ENCODE measurements at places on chromosomes 4 and X. TPM values are rescaled to one million over a fixed set of nuclear protein-coding genes. Genes with fewer than 3 reads are reported as not detected.

Gene KDM6A
- 18.9 TPM for total RNA-seq

Gene CLDN34
- total RNA-seq = not detected

Gene CFAP99
- total RNA-seq = not detected

Gene MTMR8
- total RNA-seq = 4.1 TPM

Gene FGF5
- total RNA-seq = not detected

Gene RTL3
- total RNA-seq = not detected

Gene ARX
- total RNA-seq = not detected

Gene PROM1
- 0.35 TPM for total RNA-seq

Gene NOX1
- not detected for total RNA-seq

Gene GPR50
- not detected for total RNA-seq

Gene USO1
- 56.7 TPM for total RNA-seq

Gene CDKL5
- total RNA-seq = 1.5 TPM

Gene COL4A5
- not detected for total RNA-seq

Gene USP17L25
- not detected for total RNA-seq

Gene ABCG2
- total RNA-seq = 0.33 TPM

Gene XAGE1A
- total RNA-seq = not detected

Gene CTAG1A
- total RNA-seq = not detected

Gene EMCN
- total RNA-seq = not detected

Gene ERVMER34-1
- total RNA-seq = 0.14 TPM

Gene F8A2
- total RNA-seq = not detected

Gene PITX2
- 0.09 TPM for total RNA-seq

Gene SMR3B
- total RNA-seq = not detected

Gene DCAF8L1
- total RNA-seq = not detected

Gene HEPH
- not detected for total RNA-seq

Gene NUDT10
- 1.8 TPM for total RNA-seq

Gene HSFX4
- not detected for total RNA-seq

Gene VSIG4
- 0.09 TPM for total RNA-seq

Gene MAGEA8
- total RNA-seq = not detected

Gene PHOX2B
- total RNA-seq = not detected

Gene WAS
- total RNA-seq = 85.9 TPM

Gene ZFP42
- total RNA-seq = not detected

Gene CAPN6
- total RNA-seq = not detected

Gene HSFX1
- total RNA-seq = 0.25 TPM

Gene CRMP1
- total RNA-seq = not detected

Gene SERTM2
- total RNA-seq = not detected

Gene RHOXF1
- not detected for total RNA-seq

Gene TRMT10A
- 9.8 TPM for total RNA-seq

Gene FGF2
- total RNA-seq = 1.2 TPM

Gene SUPT20HL2
- not detected for total RNA-seq

Gene SSX4
- total RNA-seq = not detected

Gene FAT4
- not detected for total RNA-seq

Gene CT47B1
- not detected for total RNA-seq

Gene GAB3
- total RNA-seq = 2.1 TPM

Gene CDX4
- not detected for total RNA-seq

Gene MAGEB6
- total RNA-seq = not detected

Gene RGN
- total RNA-seq = not detected

Gene CT45A3
- total RNA-seq = not detected

Gene GAGE12E
- not detected for total RNA-seq

Gene PNMA5
- total RNA-seq = 0.05 TPM

Gene STPG2
- 0.25 TPM for total RNA-seq

Gene SLC10A6
- not detected for total RNA-seq

Gene ETNPPL
- not detected for total RNA-seq
